Pancreas (tissue), 10 donors: ENCODE measurements at places on chromosomes 1 and 21. TPM values are rescaled to one million over a fixed set of nuclear protein-coding genes. Genes with fewer than 3 reads are reported as not detected.

ACTA1 gene
- polyA plus RNA-seq: 0.76 TPM

ALX3 gene
- polyA plus RNA-seq: 0.35 TPM

ATP1A4 gene
- polyA plus RNA-seq: not detected

ARL8A gene
- 14.8 TPM for polyA plus RNA-seq

CHIA gene
- polyA plus RNA-seq: not detected

DNA sequence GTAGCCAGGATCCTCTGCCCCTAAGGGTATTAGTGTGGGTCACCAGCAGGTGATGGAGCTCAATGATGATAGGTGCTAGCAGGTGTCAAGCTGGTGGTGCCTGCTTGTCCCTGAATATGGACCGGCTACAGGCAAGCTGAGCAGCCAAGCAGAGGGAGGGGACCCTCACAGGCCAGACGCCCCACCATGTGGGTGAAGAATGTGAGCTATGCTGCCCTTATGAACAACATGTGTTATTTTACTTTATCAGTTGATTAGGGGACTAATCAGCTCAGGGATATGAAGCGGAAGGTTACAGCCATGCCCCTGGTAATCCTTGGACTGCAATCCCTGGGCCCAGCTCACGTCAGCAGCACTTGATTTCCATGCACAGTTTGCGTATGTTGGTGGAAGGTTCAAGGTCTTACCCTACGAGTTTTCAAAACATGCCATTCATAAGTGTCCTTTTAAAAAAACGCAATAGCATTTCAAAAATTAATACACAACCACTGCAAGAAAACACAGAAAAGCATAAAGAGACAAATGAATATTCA lies 106.0 kb downstream of the CDC7 start:
- DNase-seq: no peak

- DNase-seq: no peak
These were observed 81.9 kb upstream of the ARTN start for GRCh38 chr1:43851561-43852338.

- DNase-seq: no peak
These were observed 37.8 kb upstream of the COL11A1 start for GRCh38 chr1:103146166-103146565.
